ENCODE measurements at places on chromosomes 12 and 14.

DNA sequence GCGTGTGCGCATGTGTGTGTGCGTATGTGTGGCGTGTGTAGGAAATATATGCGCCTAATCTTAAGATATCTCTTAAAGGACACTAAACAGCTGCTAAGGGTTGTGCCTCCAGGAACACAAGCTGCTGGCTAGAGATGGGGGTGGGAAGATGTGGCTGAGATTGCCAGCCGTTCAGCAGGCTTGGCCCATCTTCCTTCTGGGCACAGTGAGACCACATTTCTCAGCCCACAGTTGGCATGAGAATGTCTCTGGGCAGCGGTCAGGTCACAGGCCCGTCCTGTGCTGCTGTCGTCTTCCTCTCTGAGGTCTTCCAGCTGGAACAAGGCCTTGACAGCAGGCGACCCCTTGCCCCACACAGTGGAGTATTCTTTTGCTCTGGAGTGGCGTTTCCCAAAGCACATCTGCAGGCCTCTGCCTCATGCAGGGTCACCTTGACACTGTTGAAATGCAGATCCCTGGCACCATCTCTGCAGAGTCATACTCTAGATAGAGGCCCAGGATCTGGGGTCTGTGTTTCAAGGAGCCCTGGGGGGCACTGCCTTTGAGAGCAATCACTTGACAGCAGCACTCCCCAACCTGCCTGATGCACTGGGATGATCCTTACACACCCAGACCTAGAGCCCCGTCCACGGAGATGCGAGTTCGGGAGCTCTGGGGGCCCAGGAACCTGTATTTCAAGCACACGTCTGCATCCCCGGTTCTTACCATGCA is 335.5 kb upstream of the SFSWAP start:
- no peak for DNase-seq

- DNase-seq, result no peak
Observed at GRCh38 chr12:67534681-67535080, 113.9 kb upstream of the DYRK2 start.

- no peak for DNase-seq
Observed at GRCh38 chr14:25094171-25094907, 44.4 kb upstream of the STXBP6 start.

DNA sequence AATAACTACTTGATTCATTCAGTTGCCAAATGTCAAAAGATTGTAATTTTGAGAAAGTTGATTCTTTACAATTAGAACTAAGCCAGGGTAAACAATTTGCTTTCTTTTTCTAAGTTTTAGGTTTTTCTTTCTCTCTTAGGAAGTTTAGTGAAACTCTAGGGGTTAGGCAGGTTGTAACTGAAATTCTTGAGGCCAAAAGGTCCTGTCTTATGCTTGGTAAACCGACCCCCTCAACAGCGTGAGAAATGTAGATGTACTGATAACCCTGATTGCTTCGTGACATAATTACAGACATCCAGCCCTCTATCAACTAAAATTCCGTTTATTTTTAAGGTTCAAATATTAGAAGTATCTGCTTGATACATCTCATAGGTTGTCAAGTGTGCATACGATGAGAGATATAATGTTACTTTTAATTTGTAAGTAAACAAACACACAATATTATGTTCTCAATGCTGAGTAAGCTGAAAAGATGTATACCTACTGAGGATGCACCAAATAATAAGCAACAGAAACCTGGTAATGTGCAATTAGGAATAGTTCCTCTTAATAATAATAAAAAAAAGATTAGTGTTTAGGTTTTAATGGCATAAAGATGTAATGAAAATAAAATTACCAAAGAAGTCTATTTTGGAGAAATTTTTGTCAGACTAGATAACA is 7.2 kb downstream of the FUT8 start:
- DNase-seq, result no peak

DNA sequence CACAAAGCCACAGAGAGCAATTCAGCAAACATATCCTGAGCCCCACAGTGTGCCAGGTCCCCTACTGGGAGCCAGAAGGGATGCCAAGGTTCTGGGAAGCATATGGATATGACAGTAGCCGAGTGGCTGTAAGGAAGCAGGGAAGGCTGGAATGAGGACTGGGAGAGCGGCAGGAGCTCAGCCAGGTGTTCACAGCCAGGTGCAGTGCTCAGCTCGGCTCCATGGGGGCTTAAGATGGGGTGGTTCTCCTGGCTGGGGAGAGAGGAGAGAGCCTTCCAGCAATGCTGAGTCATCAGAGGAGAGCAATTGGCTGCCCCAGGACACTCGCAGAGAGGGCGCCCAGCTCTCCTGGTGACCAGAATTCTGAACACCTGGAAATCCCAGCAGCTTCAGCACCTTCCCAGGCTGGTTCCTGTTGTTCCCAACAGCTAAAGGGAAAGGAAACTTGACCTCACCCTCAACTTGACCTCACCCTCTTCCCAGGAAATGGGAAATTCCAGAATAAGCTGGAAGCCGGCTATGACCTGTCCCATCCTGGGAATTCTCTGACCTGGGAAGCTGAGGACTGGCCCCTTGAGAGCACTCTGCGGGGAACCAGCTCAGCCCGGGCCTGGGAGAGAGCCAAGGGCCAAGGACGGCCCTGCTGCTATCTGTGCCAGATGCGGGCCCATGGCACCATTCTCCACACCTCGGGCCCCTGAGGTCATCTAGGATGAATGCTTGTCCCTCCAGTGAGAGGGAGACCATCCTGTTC is 34.6 kb downstream of the SLC6A12 start:
- DNase-seq, result no peak
